ENCODE measurements at places on chromosomes 13 and 19. TPM values are rescaled to one million over a fixed set of nuclear protein-coding genes. Genes with fewer than 3 reads are reported as not detected.

DNA sequence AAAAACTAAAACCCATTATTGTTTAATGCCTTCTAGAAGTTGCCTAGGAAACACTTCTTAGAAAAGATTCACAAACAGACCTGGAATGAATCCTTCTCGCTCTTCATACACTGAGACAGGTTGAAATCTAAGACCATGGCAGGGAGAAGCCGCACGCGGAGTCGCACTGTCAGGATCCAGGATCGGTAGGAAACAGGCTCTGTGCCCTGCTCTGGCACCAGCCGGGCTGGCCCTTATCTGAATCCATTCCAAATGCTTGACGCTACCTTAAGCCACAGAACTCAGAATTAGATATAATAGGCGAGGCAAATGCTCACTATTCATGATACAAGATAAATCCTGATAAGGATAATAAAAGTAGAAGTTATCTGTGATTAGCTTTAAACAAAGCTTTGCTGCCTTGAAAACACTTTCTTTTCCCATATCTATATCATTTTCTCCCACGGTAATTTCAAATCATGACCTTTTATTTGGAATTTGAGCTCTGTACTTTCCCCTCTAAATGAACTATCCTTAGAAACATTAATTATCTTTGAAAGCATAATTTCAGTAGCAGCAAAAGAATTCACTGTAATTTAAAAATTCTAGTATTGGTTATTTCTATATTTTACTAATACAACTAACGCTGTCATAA is 385.6 kb downstream of the IRS2 start:
- no peaks in the 10 kb centered on the region for H3K36me3 ChIP-seq
- no peaks in the 10 kb centered on the region for H3K4me1 ChIP-seq
- no peaks in the 10 kb centered on the region for H3K27me3 ChIP-seq
- DNase-seq, result no peak

DNA sequence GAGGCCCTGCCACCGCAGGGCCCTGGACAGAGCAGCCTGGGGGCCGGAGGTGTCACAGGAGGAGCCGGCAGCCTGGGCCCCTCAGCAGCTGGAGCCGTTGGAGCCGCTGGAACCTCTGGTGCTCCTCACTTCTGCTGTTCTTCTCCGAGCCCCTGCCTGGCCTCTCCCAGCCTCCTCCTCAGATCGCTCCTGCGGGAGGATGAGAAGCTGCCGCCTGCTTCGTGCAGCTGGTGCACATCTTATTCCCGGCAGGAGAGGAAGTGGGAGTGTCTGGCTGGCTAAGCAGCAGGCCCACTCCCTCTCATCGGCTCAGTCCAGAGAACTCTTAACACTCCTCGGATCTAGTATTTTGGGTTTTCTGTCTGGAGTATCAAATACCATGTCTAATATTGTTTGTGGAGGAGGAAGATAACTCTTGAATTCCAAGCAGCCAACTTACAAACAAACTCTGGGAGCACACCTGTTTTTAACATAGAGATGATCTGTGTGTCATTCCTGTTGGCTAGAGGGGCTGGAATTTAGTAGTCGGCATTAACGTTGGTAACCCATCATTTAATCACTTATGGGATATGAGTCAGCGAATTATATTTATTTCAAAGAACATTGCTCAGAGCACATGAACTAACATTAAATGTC is 37.1 kb upstream of the RNF113B start:
- H3K4me3 ChIP-seq, result no peak overlapping the region
- H3K4me1 ChIP-seq, result no peaks in the 10 kb centered on the region
- H3K27ac ChIP-seq, result no peak overlapping the region
- peaks cover 2% of the 10 kb centered on the region for H3K27me3 ChIP-seq
- no peaks in the 10 kb centered on the region for H3K36me3 ChIP-seq

The CLDN10 gene
- total RNA-seq, result not detected

The CEBPA gene
- total RNA-seq, result 1.9 TPM

DNA sequence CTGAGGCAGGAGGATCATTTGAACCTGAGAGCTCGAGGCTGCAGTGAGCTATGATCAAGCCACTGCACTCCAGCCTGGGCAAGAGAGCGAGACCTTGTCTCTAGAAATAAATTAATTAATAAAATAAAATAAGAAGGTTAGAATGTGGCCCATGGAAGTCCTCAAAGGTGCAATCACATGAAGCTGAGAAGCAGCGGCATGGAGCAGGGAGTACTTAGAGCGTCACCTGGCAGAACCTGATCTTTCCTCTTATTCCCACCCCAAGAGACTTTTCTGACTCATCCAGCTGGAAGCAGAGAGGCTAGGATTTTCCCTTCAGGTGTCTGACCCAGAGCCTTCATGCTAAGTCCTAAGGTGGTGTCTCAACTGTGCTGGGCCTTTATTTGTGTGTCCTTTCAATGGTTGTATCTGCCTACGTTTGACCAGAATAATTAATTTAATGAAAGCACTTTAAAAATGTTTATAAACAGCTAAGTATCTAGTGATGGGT is 8.9 kb upstream of the MRPS31 start:
- no peaks in the 10 kb centered on the region for H3K27me3 ChIP-seq
- no peak for DNase-seq
- H3K27ac ChIP-seq, result no peak overlapping the region
- H3K4me1 ChIP-seq, result peaks cover 26% of the 10 kb centered on the region
- H3K36me3 ChIP-seq, result no peaks in the 10 kb centered on the region

- no peak for DNase-seq
- no peak overlapping the region for H3K27ac ChIP-seq
- peaks cover 2% of the 10 kb centered on the region for H3K27me3 ChIP-seq
- peaks cover 3% of the 10 kb centered on the region for H3K36me3 ChIP-seq
- H3K4me1 ChIP-seq, result peaks cover 6% of the 10 kb centered on the region
These were observed 73.4 kb downstream of the MBNL2 start for GRCh38 chr13:97295283-97296182.

DNA sequence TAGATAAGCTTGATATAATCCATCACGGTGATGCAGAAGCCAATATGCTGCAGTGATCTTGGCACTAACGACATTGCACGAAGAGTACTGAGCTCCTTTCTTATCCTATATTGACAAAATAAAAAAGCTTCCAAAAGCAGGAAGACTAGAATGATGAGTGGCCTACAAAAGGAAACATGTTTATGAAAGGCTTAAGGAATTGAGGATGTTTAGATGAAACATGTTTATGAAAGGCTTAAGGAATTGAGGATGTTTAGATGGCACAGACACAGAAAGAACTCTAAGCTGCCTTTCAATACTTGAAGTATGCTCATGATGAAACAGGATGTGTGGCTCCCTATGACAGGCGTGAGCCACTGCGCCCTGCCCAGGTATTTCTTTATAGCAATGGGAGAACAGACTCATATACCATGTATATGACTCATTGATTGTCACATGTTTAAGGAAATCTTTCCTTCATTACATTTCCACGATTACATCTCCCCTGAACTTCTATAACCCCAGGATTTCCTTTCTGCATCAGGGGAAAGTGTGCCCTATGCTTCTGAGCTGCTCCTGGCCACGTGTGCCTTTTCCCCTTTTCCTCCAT is 690.8 kb upstream of the ARGLU1 start:
- H3K27me3 ChIP-seq, result peaks cover 1% of the 10 kb centered on the region
- DNase-seq, result no peak
- H3K27ac ChIP-seq, result no peak overlapping the region
- H3K36me3 ChIP-seq, result no peaks in the 10 kb centered on the region
- H3K4me1 ChIP-seq, result no peaks in the 10 kb centered on the region

DNA sequence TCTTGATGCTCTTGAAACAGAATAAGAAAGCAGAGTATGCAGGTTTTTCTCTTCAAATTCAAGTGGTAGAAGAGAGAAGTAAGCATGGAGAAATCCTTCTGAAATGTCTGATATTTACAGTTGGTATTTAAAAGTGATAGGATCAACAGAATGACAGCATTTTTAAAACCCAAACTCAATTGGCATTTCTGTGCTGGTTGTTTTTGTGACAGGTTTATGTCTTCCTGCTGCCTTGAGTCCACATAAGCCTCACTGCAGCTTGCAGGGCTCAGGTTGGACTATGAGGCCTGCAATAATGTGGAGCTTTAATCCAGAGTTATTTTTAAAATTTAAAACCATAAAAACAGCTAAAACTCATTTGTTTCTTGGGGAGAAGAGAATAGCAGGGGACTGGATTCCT is 105.1 kb downstream of the ZAR1L start:
- no peaks in the 10 kb centered on the region for H3K36me3 ChIP-seq
- H3K4me1 ChIP-seq, result no peaks in the 10 kb centered on the region
- H3K4me3 ChIP-seq, result no peak overlapping the region

- no peaks in the 10 kb centered on the region for H3K36me3 ChIP-seq
- H3K4me3 ChIP-seq, result no peak overlapping the region
- H3K4me1 ChIP-seq, result no peaks in the 10 kb centered on the region
- no peak overlapping the region for H3K27ac ChIP-seq
These were observed 199.1 kb downstream of the STK24 start for GRCh38 chr13:98377635-98378378.

DNA sequence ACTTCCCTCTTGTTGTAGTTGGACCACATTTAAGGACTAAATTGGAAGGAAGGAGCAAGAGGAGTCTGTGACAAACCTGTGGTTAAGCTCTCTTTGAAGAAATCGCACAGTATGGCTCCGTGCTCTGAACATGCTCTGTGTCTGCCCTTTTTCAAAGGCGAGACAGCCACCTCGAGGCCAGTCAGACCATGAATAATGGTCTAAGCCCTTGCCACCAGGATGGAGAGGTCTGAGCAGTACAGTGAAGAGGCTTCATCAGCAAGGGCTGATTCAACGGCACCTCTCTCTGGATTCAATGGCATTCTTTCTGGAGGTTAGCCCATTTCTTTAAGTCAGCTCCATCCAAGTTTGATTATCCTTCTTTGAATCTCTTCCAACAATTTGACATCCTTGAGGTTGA is 30.9 kb downstream of the FAM216B start:
- H3K4me1 ChIP-seq, result peaks cover 5% of the 10 kb centered on the region
- no peak overlapping the region for H3K27ac ChIP-seq
- peaks cover 2% of the 10 kb centered on the region for H3K36me3 ChIP-seq

The PPM1N gene
- total RNA-seq, result 6.1 TPM

DNA sequence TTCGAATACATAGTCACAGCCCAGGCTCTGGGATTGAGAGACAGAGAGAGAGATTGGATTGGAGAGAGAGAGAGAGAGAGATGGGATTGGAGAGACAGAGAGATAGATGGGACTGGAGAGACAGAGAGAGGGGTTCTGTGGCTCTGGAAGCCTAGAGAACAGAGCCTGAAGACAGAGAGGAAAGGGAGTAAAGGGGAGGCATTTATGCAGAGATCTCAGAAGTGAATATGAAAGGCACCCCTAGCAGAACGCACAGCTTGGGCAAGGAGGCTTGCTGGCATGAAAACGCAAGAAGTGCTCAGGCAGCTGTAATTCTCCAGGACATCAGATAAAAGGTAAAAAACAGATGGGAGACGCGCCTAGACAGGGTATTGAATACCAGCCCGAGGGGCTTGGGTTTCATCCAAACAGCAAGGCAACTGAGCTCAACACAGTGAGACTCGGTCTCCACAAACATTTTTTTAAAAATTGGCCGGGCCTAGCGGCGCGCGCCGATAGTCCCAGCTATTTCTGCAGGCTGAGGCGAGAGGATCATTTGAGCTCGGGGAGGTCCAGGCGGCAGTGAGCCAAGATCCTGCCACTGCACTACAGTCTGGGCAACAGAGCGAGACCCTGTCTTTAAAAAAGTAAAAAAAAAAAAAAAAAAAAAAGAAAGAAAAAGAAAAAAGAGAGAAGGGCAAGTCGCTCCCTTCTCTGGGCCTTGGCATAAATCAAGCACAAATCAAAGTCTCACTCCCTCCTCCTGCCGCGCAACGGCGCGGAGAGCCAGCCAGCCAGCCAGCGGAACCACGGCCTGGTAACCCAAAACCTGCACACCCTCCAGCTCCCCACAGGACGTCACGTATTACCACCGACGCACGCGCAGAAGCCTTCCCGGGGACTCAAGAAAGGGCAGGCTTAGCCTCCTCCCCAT is 774 bp upstream of the PPP2R1A start:
- H3K36me3 ChIP-seq, result peaks cover 19% of the 10 kb centered on the region
- peak overlapping the region; percentile 100 for H3K27ac ChIP-seq
- peaks cover 26% of the 10 kb centered on the region for H3K4me1 ChIP-seq
- peak overlapping the region; percentile 99 for H3K4me3 ChIP-seq

DNA sequence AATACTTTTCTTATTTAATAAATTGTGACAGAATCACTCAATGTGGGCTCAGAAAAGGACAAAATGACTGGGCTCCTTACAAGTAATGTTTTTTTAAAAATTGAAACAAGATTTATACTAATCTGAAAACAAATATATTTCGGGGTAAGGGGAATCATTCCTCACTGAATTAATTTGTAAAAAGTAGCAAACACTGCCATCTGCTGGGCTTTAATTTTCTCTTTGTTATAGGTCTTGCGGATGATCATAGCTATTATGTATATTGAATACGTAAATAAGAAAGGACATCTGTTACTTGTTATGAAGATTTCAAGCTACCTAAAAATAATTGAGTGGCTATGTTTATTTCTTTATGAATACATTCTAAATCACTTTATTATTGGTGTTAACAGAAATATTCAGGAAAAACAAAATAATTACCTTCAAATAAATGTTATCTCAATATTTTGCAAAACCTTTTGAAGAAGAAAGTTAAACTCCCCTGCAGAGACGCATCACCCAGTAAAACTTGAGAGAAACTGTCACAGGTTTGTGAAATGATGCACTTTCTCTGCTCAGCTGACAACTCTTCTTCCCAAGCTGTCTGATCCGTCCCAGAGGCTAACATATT is 17.8 kb upstream of the ENOX1 start:
- no peaks in the 10 kb centered on the region for H3K4me1 ChIP-seq
- no peaks in the 10 kb centered on the region for H3K36me3 ChIP-seq
- DNase-seq, result no peak

DNA sequence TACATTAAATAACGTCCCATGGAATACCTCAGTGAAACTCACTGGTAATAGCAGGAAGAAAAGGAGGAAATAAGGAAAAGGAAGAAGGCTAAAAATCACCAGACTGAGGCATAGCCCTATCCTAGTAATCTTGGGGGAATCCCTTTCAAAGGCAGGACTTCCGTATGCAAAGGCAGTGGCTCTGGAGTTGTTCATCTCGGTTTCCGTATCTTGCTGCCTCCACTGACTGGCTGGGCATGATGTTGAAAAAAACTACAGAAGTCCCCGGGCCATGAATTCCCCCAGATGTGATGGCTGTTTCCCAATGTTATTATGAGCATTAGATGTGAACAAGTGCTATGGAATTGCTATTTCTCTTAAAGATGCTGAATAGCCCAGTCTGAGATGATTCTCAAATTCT is 5.5 kb downstream of the FPR2 start:
- H3K4me3 ChIP-seq, result no peak overlapping the region
- H3K27me3 ChIP-seq, result peaks cover 23% of the 10 kb centered on the region
- peaks cover 7% of the 10 kb centered on the region for H3K4me1 ChIP-seq
- H3K36me3 ChIP-seq, result peaks cover 2% of the 10 kb centered on the region
- DNase-seq, result no peak

The RAB3D gene
- 10.1 TPM for total RNA-seq

All from activated naive CD8-positive, alpha-beta T cell treated with anti-CD3 and anti-CD28 coated beads, Interleukin-2, amount 10 ng/mL, durations not matched to agents 7 days and 5 days (primary cell).